Right kidney (tissue), 9 donors: ENCODE measurements at places on chromosomes 3 and 15.

DNA sequence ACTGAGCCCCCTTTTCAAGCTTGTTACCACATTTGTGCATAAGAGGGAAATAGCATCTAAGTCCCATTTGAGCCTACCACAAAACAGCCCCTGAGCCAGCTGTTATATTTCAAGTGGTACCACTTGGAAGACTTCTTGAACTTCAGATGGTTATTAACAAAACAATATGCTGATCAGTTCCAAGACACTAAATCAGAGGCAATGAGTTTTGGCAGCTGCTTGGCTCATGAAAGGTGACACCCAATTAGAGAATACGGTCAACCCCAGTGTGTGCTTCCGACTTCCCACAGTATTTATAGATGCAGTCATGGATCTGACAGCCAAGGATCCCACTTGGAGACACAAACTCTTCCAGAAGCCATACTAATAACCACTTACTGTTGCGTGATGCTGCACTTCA is 469.6 kb upstream of the PPP2R3A start:
- DNase-seq, result no peak

GRCh38 chr3:182973047-182973446 is 7.3 kb downstream of the DCUN1D1 start:
- DNase-seq, result no peak

GRCh38 chr3:166829896-166830295 is 550.2 kb downstream of the ZBBX start:
- no peak for DNase-seq

DNA sequence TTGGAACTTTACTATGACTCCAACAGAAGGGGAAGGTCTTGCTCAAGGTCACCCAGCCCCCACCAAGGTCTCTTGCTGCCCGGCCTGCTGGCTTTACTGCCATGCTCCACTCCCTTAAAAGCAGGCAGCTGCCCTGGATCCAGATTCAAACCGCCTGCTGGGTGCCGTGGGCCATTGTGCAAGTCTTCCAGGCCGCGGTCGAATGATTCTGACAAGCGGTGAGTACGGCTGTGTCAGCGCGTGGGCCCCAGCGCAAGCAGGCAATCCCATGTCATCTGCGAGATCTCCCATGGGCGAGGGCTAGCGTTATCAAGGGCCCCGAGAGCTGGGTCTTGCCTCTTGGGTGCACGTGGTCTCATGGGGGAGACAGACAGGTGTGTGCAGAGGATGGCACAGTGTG is 37.6 kb downstream of the CORO2B start:
- no peak for DNase-seq

DNA sequence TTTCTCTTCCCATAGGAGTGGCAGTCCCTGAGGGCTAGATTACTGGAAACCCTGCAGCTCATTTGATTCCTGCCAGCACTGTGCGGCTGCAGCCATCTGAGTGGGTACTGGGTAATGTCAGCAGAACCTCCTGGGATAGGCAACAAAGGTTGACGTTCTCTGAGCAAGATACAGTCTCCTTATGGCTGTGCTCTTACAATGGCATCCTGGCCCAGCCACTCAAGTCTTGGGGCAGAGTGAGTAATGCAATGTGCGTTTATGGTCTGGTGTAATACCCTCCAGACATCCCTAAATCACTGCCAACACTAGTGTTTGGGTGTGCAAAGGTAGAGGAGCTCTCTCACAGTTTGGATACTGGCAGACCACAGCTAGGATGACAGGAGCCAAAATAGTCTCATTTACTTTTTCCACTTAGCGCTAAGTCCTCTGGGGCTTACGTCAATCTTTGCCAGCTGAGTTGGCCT is 775.8 kb downstream of the ZNF385D start:
- DNase-seq, result no peak

- no peak for DNase-seq
These were observed 7.5 kb downstream of the GYG1 start for GRCh38 chr3:148998715-148999423.

- no peak for DNase-seq
These were observed 78.2 kb downstream of the CYP19A1 start for GRCh38 chr15:51260202-51260601.

- no peak for DNase-seq
These were observed 269.2 kb upstream of the CNTN3 start for GRCh38 chr3:74883690-74884089.

- DNase-seq, result no peak
These were observed 22.4 kb upstream of the MEIS2 start for GRCh38 chr15:37122703-37123102.

DNA sequence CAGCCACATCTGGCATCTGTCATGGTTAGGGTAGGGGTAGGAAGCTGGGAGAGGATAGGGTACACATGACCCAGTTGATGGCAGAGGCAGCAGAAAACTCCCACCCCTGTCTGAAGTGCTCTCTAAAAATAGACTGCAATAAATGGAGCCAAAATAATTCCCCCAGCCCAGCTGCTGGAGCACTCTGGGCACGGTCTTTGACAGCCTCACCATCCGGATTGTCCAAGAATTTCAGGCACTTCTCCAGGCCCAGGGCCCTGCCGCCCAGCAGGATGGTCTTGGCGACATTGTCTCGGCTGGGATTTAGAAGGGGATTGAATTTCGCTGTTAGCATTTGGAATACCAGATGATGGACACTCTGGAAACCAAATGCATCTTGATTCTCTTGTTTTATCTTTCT is 103.7 kb downstream of the IQSEC1 start:
- DNase-seq, result no peak

- DNase-seq, result no peak
These were observed 32.9 kb upstream of the PRSS50 start for GRCh38 chr3:46750555-46751038.

GRCh38 chr3:132556508-132557159 is 40.4 kb upstream of the ACKR4 start:
- DNase-seq, result no peak

- no peak for DNase-seq
These were observed 77.0 kb upstream of the SLC12A8 start for GRCh38 chr3:125289429-125289981.
